Activated CD8-positive, alpha-beta memory T cell treated with anti-CD3 and anti-CD28 coated beads, Interleukin-2, amount 50 U/mL, for 4 hours (primary cell): ENCODE measurements at places on chromosomes 12 and 14.

GRCh38 chr14:61176686-61177085 lies 104.5 kb downstream of the TMEM30B start:
- DNase-seq: no peak

GRCh38 chr12:81079280-81080076 lies 1.6 kb downstream of the ACSS3 start:
- DNase-seq: no peak

DNA sequence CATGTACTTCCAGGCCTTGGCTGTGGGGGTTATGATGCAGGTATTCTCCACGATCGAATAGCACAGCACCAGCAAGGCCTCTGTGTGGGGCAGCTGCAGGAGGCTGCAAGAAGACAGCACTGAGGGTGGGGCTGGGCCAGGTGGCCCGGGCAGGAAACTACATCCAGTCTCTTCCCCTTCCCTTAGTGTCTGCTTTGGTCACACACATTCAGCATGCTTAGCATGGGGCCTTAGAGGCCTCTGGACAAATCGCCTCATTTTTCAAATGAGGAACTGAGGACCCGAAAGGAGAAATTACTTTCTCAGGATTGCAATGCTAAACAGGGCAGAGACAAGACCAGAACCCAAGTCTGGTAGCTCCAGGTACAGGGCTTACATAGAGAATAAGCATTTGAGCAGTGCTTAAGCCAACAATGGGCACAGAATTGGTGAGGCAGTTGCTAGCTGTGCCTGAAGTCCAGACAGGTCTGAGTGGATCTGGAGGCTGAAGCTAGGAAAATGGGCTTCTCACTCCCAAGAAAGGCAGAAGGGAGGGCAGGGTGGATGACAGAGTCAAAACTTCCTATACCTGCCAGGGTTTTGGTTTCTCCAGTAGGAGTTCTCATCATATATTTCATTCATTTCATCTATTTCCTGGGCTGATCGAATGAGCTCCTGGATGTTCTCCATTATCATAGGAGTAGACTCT lies 3.5 kb downstream of the ACRBP start:
- DNase-seq: no peak

GRCh38 chr12:109170324-109170723 lies 53.9 kb downstream of the ACACB start:
- no peak for DNase-seq

DNA sequence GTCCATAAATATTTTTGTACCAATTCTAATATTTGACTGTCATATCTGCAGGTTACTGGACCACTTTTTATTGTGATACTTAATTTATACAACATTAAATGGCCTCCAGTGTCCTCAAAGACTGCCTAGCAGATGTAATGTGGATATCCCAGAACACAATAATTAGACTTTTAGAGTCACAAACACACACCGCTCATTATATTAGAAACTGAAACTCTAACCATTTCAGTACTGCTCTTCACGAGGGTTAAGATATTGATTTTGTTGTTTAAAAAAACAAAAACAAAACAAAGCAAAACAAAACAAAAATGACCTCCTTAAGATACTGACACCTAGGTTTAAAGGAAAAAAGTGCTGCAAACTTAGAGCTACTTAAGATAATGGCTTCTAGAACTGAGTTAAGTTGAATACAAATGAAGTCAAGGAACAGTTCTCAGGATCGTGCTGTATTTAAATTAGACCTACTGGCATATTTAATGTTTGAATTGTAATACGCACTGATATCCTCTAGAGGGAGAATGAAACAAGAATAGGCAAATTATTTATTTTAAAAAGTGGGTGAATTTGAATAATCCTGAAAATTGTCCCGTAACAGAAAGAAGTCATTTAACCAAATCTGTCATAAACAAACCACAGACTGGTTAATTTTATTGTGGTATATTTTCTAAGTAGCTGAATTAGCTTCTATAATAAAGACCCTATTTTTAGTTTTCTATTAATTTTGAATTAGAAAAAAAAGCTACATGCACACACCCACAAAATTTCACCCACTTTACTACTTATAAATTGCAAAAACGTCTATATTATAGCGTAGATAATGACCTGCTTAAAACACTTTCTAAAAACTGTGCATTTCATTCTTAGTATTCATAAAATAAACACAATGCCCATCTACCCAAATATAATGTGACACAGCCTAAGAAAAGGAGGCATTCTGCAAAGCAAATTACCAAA lies 395.2 kb upstream of the DCN start:
- DNase-seq: no peak

DNA sequence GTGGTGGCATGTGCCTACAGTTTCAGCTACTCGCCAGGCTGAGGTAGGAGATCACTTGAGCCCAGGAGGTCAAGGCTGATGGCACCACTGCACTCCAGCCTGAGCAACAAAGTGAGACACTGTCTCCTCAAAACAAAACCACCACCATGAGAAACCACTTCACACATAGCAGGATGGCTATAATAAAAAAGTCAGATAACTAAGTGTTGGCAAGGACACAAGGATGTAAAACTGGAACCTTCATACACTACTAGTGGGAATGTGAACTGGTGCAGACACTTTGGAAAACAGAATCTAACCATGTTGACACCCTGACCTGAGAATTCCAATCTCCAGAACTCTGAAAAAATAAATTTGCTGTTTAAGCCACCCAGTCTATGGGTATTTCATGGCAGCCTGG lies 67.7 kb downstream of the ACADS start:
- no peak for DNase-seq

DNA sequence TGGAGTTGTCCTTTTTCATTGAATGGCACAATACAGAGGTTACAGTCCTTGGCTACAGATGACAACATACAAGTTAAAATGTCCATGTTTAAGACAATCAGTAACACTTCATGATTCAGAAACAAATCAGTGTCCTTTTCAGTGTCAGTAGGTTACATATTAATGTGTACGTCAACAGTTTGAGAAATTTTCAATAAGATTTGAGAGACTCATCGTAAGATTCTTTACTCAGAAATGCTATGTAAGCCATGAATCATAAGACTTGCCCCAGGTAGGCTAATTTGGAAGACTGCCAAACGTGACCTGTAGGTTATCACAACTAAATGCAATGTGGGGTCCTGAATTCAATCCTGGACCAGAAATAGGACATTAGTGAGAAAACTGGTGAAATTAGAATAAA lies 3.5 kb downstream of the RDH12 start:
- no peak for DNase-seq

GRCh38 chr12:111454311-111454710 lies 48.6 kb downstream of the SH2B3 start:
- DNase-seq: no peak

DNA sequence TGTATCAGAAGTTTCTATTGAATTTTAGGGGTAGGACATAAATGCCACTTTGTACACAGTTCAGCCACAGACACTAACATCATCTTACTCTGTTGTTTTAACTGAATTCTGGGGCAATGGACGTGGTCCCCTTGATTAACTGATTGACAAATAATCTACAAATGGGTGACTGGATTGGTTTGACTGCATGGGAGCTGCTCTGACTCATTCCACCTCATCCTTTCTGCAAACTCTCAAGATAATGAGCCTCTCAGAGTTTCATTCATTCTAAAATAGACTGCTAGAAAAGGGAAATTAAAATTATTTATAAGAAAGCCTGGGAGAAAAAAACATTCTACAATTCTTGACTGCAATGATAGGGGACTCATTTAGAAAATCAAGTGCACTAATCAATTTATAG lies 570.4 kb upstream of the SEL1L start:
- no peak for DNase-seq

DNA sequence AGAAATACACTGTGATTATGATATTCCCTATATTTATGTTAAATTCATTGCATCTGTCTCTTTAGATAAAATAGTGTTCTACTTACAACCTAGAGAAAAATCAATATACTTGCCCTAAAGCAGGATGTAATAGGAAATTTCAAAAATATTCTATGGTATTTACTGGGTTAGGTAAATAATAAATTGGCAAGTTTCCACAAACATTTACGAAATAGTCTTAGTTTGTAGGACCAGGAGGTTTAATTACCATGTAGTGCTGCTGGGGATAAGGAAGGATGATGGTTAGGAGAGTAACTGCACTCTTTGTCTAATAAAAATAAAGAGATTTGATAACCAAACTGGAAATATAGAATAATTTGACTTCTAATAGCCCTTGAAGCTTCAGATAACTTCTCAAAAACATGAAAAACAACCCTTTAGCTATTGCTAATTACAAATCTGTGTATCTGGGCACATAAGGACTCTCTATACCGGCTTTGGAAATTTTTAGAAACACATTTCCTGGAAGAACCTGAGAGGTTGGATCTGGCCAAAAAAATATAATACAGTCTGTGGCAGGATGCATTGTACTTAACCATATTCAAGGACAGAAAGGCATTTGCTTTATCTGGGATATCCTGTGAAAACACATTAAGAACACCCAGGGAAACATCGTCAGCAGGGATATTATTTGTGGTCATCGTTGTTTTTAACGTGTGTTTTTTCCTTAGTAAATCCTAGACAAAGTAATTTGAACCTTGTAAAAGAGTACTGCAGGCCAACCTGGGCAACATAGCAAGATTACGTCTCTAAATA lies 36.7 kb upstream of the TMCC3 start:
- DNase-seq: no peak

DNA sequence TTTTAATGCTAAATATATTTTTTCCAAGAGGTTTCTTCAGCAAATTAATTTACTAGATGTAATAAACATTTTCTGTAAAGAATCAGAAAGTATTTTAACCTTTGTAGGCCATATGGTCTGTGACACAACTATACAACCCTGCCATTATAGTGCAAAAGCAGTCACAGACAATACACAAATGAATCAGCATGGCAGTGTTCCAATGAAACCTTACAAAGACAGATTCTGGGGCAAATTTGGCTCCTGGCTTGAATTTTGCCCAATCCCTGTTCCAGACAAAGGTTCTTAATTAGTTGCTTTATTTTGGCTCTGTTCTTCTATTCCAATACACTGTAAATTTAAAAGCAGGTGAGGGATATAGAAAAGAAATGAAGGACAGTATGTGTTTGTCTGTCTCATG lies 352.5 kb downstream of the C12orf50 start:
- DNase-seq: no peak

- no peak for DNase-seq
Measured at GRCh38 chr12:96235484-96235826, 41.3 kb downstream of the ELK3 start.

GRCh38 chr14:43449291-43449690 lies 1057.8 kb downstream of the FSCB start:
- DNase-seq: no peak
